Stimulated activated CD8-positive, alpha-beta memory T cell treated with anti-CD3 and anti-CD28 coated beads, Interleukin-4, amount 100 ng/mL, for 4 hours (primary cell): ENCODE measurements at places on chromosomes 4 and X.
A peak's percentile ranks its signal among the peaks of the same experiment; 100 is the strongest.

GRCh38 chr4:108527723-108528122 is 92.7 kb upstream of the RPL34 start:
- peak; percentile 1 for DNase-seq

DNA sequence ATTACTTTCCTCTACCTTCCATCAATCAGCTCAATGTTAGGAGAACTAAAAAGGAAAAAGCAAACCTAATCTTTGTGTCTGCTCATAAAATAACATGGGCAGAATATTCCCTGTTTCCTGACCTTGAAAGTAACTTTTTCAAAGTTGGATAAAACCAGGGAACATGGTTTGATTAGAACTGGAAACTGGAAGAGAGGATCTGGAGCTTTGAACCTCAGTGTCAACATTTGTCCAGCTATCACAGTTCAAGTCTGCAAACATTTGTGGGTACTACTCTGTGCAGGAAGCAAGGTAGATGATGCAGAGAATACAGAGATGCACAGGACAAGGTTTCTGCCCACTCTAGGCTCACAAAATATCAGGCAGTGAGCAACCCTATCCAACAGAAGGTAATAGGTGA is 86.4 kb upstream of the TAB3 start:
- no peak for DNase-seq

GRCh38 chr4:155692361-155692760 is 25.7 kb downstream of the GUCY1A1 start:
- no peak for DNase-seq

- peak; percentile 51 for DNase-seq
Observed at GRCh38 chr4:75939890-75940691, 722 bp downstream of the NAAA start.

- DNase-seq, result no peak
Observed at GRCh38 chrX:142891046-142891445, 134.7 kb upstream of the SPANXN4 start.

- no peak for DNase-seq
Observed at GRCh38 chr4:150322646-150323045, 244.4 kb downstream of the DCLK2 start.

DNA sequence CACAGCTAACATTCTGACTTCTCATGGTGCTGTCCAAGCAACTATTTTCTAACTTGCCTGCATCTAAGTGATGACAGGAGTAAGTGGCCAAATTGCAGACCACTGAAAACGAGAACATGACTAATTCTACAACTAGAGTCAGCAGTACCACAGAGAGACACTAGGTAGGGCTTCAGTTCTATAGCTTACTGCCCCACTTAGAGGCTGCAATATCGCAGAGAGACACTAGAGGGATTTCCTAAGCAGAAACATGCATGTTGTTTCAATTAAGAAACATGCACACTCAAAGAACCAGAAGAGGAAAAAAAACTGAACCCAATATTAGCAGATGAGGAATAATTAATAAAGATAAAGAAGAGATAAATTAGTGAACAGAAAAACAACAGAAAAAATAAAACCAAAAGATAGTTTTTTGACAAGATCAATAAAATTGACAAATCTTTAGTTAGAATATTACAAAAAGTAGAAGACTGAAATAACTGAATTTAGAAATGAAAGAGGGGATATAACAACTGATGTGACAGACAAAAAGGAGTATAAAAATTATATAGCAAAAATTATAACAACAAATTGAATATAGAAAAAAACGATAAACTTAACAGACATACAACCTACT is 100.8 kb downstream of the SPIN4 start:
- DNase-seq, result no peak
